ENCODE measurements at places on chromosomes 13 and 19.

DNA sequence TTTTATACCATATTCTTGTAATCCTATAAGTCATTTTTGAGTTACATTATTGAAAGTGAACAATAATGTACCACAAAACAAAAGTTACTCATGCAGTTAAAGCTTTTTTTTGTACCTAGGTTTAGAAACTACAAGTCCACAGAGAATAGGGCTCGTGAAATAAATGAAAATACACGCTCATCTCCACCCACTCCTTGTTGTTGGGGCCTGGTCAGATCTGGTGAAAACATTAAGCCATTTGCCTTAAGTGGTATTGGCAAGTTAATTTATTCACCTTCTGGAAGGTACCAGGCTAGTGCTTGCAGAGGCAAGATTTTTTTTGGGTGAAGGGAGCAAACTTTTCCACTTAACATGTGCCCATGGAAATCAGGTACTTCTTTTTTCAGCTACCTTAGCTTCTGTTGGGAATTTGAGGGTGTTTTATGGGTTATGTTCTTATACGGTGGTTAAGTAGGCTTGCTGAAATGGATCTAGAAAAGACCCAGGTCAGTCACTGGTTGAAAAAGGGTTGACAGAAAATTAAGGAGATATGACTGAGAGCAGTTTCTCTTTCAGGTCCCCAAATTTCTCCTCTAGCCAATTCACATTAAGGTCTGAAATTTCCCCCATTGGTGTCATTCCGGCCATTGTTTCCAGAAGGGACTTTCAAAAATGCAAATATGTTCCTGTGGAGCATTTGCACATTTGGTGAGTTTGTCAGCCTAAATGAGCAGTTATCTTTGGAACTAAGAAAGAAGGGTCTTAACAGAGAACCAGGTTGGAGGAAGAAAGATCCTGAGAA, 143.3 kb downstream of the KCNRG start:
- no peak for DNase-seq

GRCh38 chr19:13803038-13803437, 7.8 kb downstream of the ZSWIM4 start:
- no peak for DNase-seq

GRCh38 chr19:41228486-41228885, 9.5 kb downstream of the AXL start:
- DNase-seq = no peak

DNA sequence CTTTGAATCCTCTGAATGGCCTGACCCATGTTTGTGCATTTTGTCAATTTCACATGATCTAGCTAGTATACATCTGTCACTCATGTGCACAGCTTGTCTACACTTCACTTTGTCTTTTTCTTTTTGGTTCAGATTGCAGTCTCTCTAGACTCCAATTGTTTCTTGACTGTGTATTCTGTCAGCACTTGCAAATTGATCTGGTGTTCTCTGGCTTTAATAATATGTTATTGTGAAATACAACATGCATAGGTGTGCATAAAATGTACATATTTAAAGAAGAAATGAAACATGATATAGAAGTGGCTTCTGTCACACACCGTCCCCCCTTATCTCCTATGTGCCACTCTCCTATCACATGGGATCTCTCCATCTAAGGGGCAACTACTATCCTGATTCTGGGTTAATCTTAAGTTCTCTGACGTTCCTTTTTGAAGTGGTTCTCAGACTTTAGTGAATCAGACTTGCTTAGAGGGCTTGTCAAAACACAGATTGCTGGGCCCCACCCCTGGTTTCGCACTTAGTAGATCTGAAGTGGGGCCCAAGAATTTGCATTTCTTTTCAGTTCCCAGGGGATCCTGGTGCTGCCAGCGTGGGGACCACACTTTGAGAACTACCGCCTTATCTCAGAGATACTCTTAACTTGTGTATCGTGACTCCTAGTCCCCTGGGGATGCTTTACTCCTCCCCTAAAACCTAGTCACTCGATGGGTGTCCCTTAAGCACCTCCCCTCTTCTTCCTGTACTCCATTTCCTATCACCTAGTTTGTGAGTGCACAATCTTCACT, 5.8 kb downstream of the KRTDAP start:
- DNase-seq = no peak

- DNase-seq = no peak
These were observed 78.5 kb downstream of the SCGB2B2 start for GRCh38 chr19:34598217-34599155.

- no peak for DNase-seq
These were observed 725 bp downstream of the FAM124A start for GRCh38 chr13:51222686-51223559.

DNA sequence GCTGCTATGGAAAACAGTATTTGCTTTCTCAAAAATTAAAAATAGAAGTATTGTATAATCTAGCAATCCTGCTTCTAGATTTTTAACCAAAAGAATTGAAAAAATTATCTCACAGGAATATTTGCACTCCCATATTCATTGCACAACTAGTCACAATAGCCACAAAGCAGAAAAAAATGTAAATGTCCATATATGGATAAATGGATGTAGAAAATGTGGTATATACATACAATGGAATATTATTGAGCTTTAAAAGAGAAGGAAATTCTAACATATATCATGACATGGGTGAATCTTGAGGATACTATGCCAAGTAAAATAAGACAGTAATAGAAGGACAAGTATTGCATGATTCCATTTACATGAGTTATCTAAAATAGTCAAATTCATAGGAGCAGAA, 2753.0 kb downstream of the PCDH9 start:
- no peak for DNase-seq

GRCh38 chr19:30692181-30692811, 320.1 kb downstream of the ZNF536 start:
- DNase-seq = peak; percentile 45

DNA sequence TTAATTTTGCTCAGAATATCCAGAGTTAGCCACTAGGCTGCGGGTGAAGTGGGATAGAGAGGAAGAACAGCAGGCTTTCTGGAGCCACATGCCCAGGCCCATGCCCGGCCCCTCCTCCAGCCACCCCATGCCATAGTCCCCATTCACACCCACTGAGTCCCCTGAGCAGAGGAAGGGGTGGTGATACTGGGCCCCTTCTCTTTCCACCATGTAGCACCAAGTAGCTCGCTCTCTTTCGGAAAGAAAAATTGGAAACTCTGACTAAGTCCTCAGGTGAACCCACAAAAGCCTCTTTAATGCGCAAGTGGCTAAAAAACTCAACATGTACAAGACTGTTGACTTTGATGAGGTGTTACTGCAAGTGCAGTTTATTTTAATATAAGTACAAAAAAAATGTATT, 76.7 kb upstream of the GPR183 start:
- no peak for DNase-seq

DNA sequence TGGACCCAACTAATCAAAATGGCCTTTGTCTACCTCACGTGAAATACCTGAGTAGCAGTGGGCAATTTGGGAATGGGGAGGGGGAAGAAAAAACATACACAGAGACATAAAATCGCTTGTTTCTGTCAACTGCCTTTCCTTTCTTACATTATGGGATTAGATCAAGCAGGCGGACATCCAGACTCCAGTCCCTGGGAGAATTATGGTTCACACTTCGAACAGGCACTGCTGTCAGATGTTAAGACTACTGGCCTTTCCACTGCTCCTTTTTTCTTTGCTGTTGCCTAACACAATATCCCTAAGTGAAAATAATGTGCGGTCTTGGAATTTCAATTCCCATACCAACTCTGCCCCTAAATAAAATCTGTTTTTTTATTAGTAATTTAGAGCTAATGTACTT, 1719.7 kb upstream of the SLC10A2 start:
- DNase-seq = no peak

DNA sequence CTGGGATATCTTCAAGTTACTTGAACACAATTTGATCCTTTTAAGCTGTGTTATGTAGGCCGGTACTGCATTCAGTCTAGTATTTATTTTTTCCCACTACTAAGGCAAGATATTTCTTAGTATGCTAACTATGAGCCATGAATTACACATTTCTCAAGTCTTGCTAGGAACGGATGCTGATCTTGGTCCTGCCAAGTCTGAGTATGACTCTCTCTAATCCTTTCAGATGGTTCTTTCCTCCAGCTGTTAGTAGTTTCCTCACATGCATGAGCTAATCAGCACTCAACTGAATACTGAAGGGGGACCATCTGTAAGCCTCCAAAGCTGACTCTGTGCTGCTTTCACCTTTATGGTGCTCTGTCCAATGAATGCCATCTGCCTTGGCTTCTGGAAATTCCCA, 460.3 kb downstream of the KCTD12 start:
- DNase-seq = peak; percentile 66

- DNase-seq = no peak
These were observed 65.3 kb upstream of the ZNF681 start for GRCh38 chr19:23823952-23824389.

- DNase-seq = no peak
These were observed 126.7 kb downstream of the MAB21L1 start for GRCh38 chr13:35349673-35350278.

GRCh38 chr19:48737360-48737998, 2.9 kb downstream of the RASIP1 start:
- DNase-seq = no peak

DNA sequence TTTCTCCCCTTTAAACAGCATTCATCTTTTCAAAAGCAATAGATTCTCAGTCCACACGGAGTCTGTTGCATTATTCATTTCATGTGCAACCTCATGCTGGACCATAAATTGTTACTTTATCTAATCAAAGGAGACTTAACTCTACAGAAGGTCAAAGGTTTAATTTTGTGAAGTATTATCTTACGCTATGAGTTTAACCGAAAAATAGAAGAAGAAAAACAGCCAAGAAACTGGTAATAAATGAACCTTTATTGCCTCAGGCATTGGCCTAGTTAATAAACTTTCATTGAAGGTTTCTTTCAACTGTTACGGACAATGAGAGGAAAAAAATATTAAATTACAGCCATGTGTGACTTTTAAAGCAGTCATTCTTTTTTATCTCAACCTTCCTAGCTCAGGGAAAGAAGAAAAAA, 223.6 kb downstream of the DACH1 start:
- DNase-seq = no peak

- no peak for DNase-seq
These were observed 40.2 kb upstream of the NPAS1 start for GRCh38 chr19:46979126-46980105.

DNA sequence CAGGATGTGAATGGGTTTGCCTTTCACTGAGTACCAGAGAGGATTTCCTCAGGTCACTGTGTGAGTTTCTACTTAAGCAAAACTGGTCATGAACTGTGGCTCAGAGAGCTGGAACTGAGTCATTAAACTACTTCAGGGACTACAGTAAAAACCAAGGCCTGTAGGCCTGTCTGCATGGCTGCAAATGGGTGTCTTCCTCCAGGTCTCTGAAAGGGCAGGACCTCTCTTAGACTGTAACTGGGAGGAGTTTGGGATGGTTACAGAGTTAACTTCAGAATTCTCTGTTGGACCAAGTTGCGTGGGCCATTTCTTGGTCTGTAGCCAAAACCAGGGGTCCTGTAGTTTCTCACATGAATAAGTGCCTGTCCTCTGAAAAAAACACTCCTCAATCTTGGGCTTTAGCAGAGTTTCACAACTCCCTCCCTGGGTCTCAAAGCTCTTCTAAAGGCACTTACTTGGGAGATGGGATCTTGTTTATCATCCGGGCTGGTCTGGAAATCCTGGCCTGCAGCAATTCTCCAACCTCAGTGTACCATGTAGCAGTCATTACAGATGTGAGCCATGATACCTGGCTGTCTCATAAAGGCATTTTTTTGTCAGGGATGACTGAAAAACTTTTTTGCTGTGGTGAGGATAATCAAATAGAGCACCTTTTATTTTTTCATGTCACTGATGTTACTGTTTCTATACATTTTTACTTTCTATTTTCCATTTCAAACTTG, 19.7 kb downstream of the ZNF714 start:
- DNase-seq = no peak

GRCh38 chr13:30751183-30751933, 16.0 kb downstream of the ALOX5AP start:
- DNase-seq = no peak

- no peak for DNase-seq
These were observed 302.8 kb downstream of the EFNB2 start for GRCh38 chr13:106232681-106233080.

- DNase-seq = no peak
These were observed 843 bp downstream of the MEX3D start for GRCh38 chr19:1567116-1567847.

GRCh38 chr13:32594157-32594738, 8.0 kb downstream of the PDS5B start:
- peak; percentile 29 for DNase-seq

DNA sequence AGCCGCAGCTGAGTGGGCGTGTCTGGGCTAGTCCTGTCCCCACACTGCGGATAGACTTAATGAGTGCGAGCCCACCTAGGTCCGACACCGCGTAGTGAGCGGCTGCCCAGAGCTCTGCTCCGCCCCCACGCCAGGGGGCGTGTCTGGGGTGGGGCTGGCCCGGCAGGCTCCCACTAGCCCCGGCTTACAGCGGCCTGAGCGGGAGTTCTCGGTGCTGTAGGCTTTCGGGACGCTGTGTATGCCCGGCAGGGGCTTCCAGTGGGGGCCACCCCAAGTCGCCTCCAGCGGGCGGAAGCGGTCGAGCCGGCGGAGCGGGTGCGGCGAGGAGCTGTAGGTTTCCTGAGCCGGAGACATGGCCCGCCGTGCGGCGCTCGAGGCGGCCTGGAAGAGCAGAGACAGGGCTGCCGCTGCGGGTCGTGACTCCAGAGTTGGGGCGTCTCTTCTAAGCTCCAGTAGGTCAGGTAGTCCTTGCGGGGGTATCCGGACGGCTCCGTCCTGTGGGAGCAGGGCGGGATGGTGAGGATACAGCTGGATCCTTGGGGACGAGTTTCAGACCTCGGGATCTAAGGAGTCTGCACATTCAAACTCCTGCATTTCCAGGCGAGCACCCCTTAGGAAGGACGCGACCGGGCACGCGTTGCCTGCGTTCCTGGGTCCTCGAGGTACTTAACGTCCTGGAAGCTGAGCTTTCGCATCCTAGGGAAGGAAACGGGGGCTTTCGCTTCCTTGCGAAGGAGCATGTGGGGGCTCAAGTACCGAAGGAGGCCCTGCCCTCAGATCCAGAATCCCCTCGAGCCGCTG, 1.2 kb downstream of the CGB7 start:
- peak; percentile 37 for DNase-seq

GRCh38 chr13:93872376-93872775, 607.1 kb downstream of the DCT start:
- DNase-seq = no peak

GRCh38 chr19:33005440-33005839, 33.4 kb downstream of the FAAP24 start:
- DNase-seq = no peak

DNA sequence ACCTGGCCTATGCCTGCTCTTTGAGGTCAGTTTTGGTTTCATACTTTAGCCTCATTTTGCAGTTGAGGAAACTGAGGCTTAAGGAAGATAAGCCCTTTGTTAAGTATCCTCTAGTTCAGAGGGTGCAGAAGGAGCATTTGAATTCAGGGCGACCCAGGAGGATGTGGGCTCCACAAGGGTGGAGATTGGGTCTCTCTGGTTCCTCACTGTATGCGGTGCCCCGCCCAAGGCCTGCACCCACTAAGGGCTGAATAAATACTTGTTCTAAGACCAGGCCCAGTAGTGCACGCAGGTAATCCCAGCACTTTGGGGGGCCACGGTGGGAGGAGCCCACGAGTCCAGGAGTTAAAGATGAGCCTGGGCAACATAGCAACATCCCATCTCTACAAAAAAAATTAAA, 768 bp upstream of the SLC44A2 start:
- no peak for DNase-seq

- no peak for DNase-seq
These were observed 16.6 kb downstream of the MED4 start for GRCh38 chr13:48078251-48078656.

Measured in AG10803 (cell line).